Vagina (tissue), 2 donors: ENCODE measurements at places on chromosomes 11 and 22. TPM values are rescaled to one million over a fixed set of nuclear protein-coding genes. Genes with fewer than 3 reads are reported as not detected.

DNA sequence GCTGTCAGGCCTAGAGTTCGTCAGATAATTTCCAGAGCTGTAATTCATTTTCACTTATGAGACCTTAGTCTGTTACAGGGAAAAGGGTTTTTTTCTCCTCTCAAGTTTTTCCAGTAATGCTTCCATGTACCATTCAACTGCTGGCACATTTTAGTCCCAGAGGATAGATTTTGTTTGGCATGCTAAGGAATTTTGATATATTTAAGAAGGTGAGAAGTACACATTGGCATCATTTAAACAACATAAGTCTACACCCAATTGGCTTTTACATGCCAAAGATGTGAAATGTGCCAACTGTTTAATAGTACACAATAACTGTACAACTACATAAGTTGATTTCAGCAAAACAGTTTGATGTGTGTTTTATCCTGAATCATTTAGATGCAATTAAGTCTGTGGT is 71.0 kb downstream of the PAX6 start:
- no peak for DNase-seq

DNA sequence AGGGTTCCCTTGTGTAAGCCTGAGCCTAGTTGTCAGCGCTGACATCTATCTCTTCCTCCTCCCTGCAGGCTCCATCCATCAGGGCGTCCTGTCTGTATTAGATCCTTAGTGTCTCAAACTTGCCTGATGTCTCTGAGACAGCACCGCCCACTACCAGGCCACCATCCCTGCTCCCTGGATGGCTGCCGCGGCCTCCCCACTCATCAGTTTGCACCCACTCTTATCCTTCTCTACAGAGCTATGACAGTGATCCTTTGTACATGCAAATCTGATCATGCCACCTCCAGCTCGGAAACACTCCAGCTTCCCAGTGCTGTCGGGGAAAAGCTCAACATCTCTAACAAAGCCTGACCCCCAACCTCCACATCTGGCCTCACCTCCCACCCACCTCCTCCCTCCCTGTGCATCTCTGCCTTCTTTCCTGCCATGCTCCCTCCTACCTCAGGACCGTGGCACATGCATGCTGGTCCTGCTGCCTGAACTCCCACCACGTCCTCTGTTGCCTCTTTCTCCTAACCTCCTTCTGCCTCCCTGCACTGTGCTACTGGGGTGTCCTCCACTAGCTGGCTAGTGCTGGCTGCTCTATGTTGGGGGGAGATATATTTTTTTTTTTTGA is 61.6 kb upstream of the EIF3D start:
- DNase-seq = no peak

The TTC17 gene
- 89.9 TPM for total RNA-seq

DNA sequence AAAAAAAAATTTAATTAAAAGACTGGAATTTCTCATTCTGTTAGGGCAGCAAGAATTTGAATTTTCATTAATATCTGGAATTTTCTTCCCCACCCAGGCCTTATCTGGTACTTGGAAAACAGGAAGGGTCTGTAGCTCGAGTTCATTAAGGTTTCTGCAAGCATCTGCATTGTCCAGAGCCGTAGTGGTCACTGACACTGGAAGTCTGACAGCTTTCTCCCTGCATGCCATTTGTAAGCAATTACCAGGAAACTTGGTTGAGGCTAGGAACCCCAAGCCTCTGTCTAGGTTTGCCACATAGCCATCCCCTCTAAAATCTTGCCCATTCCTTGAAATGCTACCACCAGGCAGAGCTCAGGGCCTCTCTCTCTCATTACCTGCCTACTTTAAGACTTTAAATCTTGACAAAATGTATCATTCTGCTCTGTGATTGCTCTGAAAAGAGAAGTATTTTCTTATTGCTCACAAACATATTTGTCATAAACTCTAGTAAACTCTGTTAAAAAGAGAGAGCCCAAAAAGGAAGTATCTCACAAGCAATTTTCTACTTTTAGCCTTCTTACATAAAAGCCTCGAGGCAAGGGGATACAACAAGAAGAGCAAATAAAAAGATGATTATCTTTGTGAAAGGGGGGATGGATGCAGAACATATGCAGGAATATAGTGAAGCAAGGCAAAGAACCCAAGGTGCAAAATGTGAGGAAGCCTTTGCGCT is 5.5 kb upstream of the PGM2L1 start:
- no peak for DNase-seq

GRCh38 chr11:65642014-65642671 is 4.2 kb downstream of the SIPA1 start:
- no peak for DNase-seq

The LUZP2 gene
- total RNA-seq = 0.49 TPM

DNA sequence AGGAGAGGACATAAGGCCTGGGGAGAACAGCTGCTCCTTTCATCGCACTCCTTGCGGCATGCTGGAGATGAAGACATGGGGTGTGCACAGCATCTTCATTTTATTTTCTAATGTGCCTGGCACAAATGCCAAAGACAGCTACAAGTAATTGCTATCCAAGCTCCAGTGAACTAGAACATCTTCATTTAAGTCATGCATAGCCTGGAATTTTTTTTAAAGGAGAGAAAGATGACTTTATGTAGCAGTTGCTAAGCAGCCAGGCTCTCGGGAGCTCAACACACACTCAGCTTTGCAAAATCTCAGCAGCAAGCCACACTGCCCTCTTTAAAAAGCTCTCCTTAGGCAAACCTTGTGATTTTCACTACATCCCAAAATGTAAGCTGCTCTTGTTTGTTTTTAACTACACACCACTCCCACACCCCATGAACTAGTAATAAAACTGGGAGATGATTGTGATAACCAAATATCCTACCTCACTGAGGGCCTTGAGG is 164.5 kb upstream of the POU2AF2 start:
- DNase-seq = no peak

- no peak for DNase-seq
These were observed 925.4 kb downstream of the BRD1 start for GRCh38 chr22:48902001-48902869.

The TRPM5 gene
- total RNA-seq = not detected

DNA sequence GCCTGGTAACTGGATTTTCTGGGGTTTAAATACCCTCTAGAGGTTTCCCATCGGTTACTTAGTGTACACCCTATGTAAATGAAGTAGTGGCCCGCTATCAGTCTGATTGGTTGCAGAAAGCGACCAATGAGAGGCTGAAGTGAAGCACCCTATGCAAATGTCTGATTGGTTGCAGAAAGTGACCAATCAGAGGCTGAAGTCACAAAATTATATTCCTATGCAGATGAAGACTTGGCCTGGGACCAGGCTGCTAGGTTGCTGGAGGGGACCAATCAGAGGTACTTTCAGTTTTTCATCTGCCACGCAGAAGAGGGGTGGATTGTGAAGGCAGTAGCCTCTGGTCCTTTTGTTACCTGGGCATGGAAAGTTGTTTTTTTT is 134.8 kb downstream of the TBC1D22A start:
- no peak for DNase-seq

- no peak for DNase-seq
These were observed 10.5 kb downstream of the NRXN2 start for GRCh38 chr11:64712430-64713015.

GRCh38 chr11:30172883-30173311 is 57.9 kb upstream of the FSHB start:
- DNase-seq = no peak

The MS4A6E gene
- total RNA-seq = 3.4 TPM

GRCh38 chr11:134453441-134453840 is 41.4 kb upstream of the B3GAT1 start:
- no peak for DNase-seq

DNA sequence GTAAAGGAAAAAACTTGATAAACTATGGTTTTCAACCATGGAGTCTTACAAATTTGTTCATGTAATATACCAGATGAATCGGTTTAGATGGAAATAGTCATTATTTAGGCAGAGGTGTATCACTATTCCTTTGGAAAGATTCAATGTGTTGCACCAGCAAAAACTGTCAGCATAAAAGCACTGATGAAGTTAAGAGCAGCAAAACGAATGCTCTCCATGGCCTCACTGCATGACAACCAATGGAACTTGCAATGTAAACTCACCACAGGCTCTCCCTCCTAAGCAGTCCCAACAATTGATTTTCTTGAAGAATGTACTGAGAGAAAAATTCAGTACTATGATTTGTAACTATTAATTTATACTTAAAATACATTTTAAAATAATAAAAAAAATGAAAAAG is 139.9 kb downstream of the FCHSD2 start:
- no peak for DNase-seq

The RFPL2 gene
- not detected for total RNA-seq

The PATE4 gene
- not detected for total RNA-seq

DNA sequence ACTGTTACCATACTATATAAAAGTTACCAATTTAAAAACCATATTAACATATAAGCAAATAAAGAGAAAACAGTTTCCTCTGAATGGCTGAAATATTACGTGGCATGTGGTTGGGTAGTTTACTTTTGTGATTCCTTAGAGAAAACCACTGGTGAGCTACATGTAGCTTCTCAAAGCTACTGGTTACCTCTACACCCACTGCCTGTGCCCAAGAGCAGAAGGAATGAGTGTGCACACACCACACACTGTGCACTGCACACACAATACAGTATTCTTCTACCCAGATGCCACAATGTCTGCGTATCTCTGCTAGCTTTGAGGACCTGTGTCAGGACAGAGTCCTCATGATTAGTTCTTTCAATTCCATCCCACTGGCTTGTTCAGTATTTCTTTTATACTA is 25.5 kb upstream of the YPEL1 start:
- DNase-seq = no peak

The CARNS1 gene
- 1.7 TPM for total RNA-seq

The GPHA2 gene
- not detected for total RNA-seq

- no peak for DNase-seq
These were observed 87.5 kb upstream of the TBCEL start for GRCh38 chr11:120936356-120936755.

The OOSP4B gene
- total RNA-seq = not detected

GRCh38 chr22:42180349-42180842 is 49.8 kb upstream of the CYP2D6 start:
- DNase-seq = no peak

DNA sequence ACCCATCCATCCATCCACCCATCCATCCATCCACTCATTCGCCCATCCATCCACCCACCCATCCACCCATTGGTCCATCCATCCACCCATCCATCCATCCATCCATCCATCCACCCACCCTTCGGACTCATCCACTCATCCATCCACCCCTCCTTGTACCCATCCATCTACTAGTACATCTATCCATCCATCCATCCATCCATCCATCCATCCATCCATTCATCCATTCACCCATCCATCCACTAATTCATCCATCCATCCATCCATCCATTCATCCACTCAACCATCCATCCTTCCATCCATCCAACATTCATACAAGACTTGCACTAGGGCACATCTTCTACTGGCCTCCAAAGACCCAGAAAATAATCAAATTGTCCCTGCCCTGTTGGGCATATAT is 20.0 kb downstream of the MYEOV start:
- DNase-seq = no peak

The MICAL3 gene
- total RNA-seq = 35.1 TPM

DNA sequence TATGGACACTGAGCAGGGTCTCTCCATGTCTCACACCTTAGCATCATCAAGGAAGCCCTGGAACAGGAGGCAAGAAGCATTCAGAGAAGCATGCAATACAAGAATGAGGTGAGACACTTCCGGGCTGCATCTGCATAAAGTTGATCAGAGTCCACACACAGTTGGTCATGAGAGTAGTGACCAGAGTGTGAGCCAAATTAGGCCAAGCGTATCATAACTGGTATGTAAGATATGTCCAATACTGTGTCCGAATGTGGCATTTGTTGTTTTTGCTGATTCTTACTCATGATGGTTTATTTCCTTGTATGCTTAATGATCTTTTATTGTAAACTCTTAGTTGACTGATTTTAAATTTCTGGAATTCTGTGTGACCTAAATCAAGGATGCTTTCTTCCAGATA is 315.7 kb downstream of the INSC start:
- DNase-seq = no peak

- DNase-seq = no peak
These were observed 96.5 kb downstream of the GRIK4 start for GRCh38 chr11:120608061-120608460.

DNA sequence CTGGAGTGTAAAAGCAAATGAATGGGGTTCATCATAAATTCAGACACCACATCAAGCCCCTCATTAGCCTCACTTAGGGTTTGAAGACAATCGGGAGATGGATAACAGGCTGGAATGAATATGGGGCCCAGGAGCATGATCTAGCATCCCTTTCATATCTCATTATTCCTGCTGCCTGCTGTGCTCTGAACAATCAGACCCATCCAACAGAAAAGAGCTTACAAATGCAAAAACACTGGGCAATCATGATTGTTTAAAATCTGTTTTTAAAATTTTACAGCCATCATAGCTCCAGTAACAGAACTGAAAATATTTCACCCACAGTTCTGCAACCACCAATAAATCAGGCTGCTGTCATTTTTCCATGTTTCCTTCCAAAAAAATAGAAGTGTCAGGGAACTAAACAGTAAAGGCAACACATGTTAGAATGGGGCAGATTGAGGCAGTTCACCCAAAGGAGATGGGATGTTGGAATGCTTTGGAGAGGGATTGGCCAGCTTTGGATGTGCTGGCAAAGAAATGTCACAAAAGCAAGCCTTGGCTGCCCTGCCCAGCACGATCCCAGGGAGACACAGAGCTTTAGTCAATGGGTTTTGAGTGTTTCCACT is 47.8 kb upstream of the BMAL1 start:
- DNase-seq = no peak

DNA sequence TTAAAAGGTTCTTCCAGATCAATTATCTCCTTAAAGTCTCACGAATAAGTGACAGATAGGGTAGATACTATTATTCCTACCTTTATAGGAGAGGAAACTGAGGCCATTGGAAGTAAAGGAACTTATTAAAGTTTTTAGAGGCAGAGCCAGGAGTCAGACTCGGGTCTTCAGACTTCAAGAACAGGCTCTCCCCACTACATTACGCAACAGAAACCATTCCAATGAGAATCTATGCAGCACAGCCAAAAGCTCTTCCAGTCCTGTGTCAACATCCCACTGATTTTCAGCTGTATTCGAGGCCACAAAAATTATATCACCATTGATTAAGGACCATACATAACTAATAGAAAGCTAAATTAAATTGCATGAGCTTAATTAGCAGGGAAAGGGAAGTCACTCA is 77.4 kb downstream of the RELT start:
- no peak for DNase-seq

GRCh38 chr11:112611771-112612170 is 349.4 kb upstream of the NCAM1 start:
- no peak for DNase-seq

DNA sequence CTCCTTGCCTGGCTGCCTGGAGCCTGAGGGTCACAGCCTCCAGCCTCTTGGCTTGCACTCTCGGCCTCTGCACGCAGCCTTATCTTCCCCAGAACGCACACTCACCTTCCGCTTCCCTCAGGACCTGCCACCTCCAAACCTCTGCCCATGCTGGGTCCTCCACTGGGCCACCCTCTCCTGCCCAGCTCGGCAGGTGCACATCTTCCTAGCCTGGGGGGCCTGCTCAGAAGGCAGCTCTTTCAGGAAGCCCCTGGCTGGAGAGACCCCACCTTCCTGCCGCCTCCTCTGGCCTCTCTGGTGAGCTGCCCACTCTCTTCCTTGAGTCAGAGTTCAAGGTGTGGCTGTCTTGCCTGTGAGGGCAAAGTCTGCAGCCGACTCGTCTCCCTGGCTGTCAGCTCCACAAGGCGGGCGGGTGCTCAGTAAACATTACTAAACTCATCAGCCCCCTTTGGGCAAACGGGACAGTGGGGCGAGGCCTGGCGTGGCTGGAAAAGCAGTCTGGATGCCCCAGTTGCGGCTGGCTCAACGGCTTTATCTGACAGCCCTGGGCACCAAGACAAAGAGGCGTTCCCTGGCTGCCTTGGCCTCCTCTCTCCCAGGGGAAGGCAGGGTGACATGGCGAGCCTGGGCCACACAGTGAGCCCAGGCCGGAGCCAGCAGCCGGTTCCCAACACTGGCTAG is 1.7 kb upstream of the LINC01488 start:
- no peak for DNase-seq

The ZFPL1 gene
- total RNA-seq = 50.8 TPM

The FOLH1 gene
- 3.9 TPM for total RNA-seq
